ENCODE measurements at places on chromosomes 7 and 10.
A peak's percentile ranks its signal among the peaks of the same experiment; 100 is the strongest.

DNA sequence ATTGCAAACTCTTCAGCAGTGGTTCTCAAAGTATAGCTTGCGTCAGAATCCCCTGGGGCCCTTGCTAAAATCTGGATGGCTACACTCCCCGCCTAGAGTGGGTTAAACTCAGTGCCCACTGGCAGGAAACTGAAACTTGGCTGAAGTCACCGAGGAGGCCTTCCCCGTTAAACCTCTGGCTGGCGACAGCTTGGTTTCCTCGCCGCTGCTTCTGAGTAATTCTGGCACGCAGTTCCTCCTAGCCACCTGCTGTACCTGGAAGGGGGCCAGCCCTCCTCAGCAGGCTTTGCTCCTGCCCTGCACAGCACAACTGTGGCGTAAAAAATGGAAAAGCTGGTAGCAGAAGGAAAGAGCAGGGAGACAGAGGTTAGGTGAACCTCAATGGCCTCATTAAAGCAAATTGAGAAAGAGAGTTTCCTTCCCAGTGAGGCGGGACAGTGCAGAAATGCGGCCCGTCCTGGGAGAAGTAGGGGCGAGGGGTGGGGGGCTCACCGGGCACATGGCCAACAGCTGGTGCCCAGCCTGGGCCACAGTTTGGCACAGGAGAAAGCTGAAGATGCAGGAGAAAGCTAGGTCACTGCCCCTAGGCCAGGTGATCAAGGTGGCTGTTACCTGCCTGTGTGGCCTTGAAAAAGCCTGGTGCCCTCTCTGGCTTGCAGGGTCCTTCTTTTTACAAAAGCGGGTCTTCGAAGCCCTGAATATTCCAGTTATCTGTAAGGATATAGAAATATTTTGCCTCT, 46.6 kb downstream of the ALOX5 start:
- no peak for DNase-seq

GRCh38 chr7:81183326-81183725, 264.5 kb upstream of the SEMA3C start:
- peak; percentile 34 for DNase-seq

DNA sequence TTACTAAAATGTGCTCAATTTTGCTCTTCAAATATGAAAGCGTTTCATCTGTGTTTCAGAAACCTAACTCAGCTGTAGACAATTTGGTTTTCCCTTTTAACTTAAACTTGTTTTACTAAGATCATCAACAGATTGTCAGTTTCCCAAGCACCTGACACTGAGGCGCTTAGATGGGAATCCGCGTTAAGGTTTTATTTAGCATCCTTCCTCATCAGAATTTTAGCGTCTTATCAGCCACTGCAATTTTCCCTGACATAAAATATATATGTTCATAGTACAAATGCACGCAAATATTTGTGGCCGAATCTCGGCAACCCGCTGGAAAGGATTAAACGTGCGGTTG, 1.2 kb downstream of the SGCE start:
- no peak for DNase-seq

GRCh38 chr7:157975401-157976372, 611.9 kb downstream of the PTPRN2 start:
- no peak for DNase-seq

DNA sequence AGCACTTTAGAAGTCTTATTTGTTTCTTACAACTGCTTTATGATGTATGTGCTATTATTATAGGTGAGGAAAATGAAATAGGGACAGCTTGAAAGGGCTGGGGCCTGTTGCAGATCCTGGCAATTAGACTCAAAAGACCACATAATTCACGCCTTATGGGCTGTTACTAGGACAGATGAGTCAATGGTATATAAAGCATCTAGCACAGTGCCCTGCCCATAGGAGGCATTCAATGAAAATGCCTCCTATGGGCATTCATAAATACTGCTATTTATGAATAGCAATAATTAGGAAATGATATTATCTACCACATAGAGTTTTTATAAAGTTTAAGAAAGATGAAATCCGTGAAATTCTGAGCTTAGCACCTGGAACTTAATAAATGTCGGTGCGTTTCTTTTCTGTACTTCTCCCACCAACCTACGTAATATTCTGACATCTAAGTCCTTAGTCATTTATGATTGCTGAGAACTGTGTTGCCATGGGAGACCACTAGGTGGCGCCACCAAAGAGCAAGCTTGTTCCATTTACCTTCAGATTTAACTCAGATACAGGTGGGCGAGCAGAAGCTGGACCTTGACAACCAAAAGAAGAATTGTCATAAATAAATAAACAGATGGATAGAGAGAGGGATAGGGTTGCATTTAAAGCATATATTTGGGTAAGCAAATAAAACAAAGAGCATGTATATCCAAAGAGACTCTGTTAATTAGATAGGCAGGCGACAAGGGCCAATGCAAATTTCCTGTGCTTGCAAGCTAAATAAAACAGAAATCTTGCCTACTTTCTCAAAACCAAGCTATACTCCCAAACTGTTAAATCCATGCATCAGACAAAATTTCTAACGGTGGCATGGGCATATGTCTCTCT, 699.9 kb downstream of the INHBA start:
- no peak for DNase-seq

DNA sequence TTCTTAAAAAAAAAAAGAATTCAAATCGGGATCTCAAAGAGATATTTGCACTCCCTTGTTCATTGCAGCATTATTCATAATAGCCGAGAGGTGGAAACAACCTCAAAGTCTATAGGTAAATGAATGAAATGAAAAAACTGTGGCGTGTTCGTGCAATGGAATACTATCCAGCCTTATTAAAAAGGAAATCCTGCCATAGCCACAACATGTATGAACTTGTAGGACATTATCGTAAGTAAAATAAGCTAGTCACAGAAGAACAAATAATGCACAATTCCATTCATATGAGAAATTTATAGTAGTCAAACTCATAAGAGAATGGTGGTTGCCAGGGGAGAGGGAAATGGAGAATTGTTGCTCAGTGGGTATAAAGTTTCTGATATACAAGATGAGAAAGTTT, 37.9 kb downstream of the GRK5 start:
- no peak for DNase-seq

- DNase-seq: no peak
These were observed 34.5 kb upstream of the MEOX2 start for GRCh38 chr7:15720849-15721471.

GRCh38 chr7:47188136-47188535, 393.8 kb downstream of the TNS3 start:
- no peak for DNase-seq

- no peak for DNase-seq
These were observed 381.3 kb upstream of the NFE2L3 start for GRCh38 chr7:25770670-25771069.

DNA sequence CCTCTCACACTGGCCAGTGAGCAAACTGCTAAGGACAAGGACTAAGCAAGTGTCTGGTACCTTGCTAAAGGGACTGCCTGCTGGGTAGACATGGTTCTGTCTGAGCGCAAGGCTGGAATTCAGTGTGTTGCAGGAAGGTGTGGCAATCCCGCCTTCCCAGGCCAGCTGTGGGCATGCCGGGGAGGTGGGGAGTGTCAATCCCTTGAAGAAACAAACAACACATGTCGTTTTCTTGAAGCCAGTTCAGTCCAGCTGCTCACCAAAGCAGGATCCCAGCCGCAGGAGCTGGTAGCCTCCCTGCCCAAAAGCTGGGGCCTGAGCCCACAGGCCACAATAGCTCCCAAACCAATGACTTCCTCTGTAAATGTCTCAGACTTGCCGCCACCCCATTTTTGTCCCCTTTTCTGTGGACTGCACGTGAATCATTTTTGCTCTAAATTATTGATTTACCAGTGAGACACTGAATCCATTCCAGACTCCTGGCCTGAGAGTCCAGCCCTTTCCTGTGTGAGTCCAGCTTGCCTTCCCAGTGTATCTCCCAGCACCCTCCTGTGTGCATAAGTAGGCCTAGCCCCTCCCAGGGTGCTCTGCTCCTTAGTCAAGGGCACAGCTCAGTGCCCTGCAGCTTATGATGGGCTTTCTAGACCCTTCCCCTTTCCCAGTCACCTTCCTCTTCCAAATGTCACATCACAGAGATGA, 166.8 kb downstream of the RGS10 start:
- no peak for DNase-seq

GRCh38 chr7:40720416-40720815, 585.6 kb downstream of the SUGCT start:
- no peak for DNase-seq

DNA sequence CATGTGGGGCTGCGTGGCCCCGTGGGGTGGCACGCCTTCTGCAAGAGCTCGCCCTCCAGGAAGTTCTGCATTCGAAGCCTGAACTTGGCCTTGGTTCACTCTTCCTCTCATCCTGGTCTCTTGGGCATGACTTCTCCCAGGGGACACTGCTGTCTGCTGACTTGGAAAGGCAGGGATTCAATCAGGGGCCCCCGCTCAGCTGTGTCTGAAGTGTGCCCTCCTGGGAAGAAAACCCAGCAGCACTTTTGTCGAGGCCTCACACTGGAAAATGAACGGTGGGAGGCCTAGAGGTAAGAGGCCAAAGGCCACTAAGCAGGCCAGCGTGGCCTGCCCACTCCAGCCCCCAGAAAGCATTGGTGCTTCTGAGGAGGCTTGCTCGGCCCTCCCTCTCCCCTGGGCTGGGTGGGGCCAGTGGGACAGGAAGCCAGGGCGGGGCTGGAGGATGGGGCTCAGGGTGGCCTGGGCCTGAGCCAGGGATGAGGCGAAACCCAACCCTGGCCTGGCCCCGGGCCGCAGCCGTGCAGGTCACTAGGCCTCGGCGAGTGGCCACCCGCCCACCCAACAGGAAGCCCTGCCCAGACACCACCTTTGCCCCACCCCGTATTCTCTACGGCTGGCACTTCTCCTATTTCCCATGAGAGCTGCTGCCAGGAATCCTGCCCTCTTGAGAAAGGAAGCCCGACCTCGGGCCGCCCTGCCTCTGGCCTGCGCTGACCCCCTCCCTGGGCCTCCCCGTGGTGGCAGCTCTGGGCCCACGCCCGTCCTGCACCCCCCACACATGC, 81.1 kb downstream of the ZMIZ1 start:
- no peak for DNase-seq

- DNase-seq: no peak
These were observed 639.7 kb downstream of the AUTS2 start for GRCh38 chr7:70237831-70238575.

- no peak for DNase-seq
These were observed 11.9 kb upstream of the TEX36 start for GRCh38 chr10:125694883-125695282.

DNA sequence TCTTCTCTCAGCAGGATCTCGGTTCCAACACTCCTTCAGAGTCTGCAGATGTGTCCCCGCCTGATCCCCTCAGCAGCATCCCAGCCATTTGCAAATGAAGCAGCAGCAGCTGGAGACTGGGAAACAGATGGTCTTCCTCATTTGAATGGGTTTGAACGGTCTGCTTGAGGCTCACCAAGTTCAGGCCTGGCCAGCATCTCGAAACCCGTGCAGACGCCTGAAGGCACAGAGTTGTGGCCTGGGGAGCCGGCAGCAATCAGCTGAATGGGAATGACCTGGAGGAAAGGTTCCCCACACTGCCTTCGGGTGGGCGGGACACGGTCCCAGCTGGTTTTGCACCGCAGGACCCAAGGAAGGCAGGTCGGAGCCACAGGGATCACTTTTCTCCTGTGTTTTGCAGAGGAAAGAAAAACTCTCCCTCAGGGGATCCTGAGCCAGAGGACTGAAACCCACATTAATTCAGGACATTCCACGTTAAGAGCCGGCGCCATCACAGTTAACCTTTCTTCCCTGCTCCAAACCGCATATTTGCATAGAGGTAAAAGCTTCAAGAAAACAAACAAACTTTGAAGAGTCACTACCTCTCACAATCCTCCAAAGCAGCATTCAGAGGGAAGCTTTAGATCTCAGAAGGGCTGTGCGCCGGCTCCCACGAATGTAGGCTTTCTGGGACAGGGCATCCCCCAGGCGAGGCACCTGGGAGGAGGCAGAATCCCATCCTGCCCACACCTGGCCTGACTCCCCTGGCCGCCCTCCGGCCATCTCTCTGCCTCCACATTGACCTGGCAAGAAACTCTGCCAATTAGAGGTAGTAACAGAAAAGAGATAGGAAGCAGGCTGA, 17.7 kb downstream of the FGFR2 start:
- no peak for DNase-seq

DNA sequence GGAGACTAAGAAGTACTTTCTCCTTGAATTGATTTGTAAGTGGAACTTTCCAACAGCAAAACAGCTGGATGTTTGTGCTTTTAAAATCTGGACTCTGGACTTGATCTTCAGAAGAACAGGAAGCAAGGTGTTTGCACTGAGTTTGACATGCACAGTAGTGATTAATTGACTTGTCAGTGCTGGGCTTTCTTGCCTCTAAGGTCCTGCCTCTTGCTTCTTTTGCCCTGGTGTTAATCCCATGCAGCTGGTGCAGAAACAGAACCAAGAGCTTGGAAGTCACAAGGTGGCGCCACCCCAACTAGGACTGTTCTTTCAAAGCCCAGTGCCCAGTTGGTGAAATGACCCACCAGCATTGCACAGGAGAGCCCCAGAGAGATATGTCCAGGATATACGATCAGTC, 66.8 kb upstream of the SEPHS1 start:
- no peak for DNase-seq

GRCh38 chr10:69647126-69647525, 17.1 kb downstream of the FAM241B start:
- no peak for DNase-seq

DNA sequence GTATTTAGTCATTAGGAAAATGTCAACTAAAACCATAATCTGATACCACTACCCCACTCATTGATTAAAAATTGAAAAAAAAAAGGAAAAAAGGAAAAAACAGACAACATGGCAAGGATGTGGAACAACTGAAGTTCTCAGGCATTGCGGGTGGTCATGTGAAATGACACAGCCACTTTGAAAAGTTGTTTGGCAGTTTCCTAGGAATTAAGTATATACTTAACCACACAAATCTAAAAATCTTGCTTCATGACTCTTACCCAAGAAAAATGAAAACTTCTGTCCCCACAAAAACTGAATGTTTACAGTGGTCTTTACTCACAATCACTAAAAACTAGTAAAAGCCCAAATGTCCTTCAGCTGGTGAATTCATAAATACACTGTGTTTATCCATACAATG, 254.5 kb downstream of the AHR start:
- DNase-seq: no peak

GRCh38 chr7:65448816-65449504, 75.3 kb downstream of the ZNF92 start:
- no peak for DNase-seq

- no peak for DNase-seq
These were observed 1090.7 kb downstream of the DNAJB9 start for GRCh38 chr7:109660401-109660800.

GRCh38 chr7:95622859-95623258, 26.5 kb upstream of the PDK4 start:
- DNase-seq: no peak

GRCh38 chr10:51743146-51743545, 43.8 kb upstream of the CSTF2T start:
- no peak for DNase-seq

DNA sequence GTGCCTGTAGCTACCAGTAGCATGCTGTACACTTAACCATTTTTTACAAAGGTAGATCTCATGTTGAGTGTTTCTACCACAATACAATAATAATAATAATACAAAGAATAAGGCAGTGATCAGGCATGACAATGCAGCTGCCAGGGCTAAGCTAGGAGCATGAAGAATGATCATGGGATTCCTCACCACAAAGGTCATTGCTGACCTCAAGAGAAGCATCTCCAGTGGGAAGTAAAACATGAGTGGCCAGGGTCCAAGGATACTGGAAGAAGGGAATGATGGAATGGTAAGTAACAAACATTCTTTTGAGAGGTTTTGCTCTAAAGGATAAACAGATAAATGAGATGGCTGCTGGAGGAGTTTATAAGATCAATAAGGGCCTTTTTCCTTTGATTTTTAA, 591.1 kb downstream of the TNS3 start:
- no peak for DNase-seq

- DNase-seq: no peak
These were observed 445 bp downstream of the SSBP1 start for GRCh38 chr7:141738592-141739013.

- DNase-seq: no peak
These were observed 11.8 kb downstream of the UBN2 start for GRCh38 chr7:139242741-139243281.

All from NCI-H1436 treated with DMSO at 0.1 percent for 48 hours (cell line).